Inflammatory macrophage treated with lipopolysaccharide for 1 hour (primary cell): ENCODE measurements at places on chromosomes 1 and 21.
A peak's percentile ranks its signal among the peaks of the same experiment; 100 is the strongest.

GRCh38 chr1:227792216-227793078 is 23.0 kb upstream of the PRSS38 start:
- no peak for DNase-seq

DNA sequence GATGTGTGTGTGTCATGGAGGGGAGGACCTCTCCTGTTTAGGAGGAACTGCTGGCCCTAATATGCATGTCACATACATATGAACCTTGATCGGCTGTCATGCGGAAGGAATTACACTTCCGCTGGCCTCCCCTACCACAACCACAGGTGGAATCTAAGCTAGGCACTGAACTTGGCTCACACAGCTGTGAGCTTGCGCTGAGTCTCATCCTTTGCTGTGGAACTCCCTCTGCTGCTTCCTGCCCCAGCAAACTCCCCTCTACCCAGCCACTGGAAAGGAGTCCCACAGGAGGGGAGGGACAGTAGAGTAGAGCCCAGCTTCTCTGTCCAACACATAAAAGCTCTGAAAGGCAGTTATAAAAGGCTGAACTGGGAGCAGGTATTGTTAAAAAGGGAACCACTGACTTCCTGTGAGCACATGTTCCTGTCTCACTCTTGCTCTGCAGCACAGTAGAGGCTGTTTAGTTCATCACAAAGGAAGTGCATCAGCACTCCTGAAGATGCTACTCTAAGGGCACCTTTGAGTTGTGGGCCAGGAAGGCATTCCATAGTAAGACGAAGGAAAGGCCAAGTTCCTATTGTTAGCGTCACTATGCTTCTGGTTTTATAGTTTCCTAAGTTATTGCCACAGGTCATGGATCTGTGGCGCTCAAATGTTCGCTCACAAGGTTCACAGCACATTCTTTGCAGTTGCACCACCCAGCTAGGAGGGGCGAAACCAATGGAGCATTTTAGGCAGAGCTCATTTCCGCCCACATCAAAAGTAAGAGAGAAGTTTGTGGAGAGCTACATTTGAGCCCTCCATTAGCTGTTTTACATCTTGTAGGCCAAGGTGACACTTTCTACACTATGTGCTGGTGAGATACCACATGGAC is 17.7 kb upstream of the PTPRC start:
- peak; percentile 49 for DNase-seq

- peak; percentile 29 for DNase-seq
These were observed 349.4 kb upstream of the RUNX1 start for GRCh38 chr21:35398346-35398982.

DNA sequence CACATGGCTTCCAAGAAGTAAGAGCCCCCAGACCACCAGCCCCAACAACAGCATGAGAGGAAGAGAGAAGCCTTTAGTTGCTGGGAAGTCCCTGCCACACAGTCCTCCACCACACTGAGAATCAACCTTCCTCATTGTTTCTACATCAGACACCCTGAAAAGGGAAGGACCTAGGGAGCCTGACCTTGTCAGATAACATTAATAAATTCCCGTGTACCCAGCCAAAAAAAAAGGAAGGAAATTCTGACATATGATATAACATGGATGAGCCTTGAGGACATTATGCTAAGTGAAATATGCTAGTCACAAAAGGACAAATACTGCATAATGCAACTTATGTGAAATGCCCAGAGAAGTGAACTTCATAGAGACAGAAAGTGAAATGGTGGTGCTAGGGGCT is 65.6 kb upstream of the ARHGAP29 start:
- DNase-seq = peak; percentile 68

DNA sequence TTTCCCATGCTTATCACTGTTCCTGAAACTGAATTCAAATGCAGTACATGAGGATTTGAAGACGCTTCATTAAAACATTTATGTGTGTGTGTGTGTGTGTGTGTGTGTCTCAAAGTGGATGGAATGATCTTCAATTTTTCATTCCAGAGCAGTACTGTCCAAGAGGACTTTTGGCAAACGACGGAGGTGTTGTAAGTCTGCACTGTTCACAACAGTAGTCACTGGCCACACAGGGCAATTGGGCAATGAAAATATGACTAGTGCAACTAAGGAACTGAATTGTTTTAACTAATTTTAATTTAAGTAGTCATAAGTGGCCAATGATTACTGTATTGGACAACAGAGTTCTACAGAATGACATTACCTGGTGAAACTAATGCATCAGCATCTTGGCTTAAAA is 5.0 kb downstream of the TAF5L start:
- peak; percentile 19 for DNase-seq

DNA sequence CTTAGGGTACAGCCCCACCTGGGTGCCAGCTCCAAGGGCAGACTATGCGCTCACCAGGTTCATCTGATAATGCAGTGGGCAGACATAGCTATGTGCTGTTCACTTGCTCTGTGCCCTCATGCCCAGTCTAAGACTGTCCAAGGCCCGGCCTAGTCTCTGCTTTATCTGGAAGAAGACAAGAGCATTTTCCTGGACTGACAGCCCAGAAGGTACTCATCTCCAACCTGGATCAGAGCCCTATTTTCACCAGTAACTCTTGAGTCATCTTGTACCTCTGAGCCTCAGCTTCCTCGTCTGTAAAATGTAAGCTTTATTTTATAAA is 28.5 kb upstream of the LRRC8C start:
- no peak for DNase-seq

GRCh38 chr21:23111070-23111600 is 2112.9 kb downstream of the NCAM2 start:
- DNase-seq = no peak

DNA sequence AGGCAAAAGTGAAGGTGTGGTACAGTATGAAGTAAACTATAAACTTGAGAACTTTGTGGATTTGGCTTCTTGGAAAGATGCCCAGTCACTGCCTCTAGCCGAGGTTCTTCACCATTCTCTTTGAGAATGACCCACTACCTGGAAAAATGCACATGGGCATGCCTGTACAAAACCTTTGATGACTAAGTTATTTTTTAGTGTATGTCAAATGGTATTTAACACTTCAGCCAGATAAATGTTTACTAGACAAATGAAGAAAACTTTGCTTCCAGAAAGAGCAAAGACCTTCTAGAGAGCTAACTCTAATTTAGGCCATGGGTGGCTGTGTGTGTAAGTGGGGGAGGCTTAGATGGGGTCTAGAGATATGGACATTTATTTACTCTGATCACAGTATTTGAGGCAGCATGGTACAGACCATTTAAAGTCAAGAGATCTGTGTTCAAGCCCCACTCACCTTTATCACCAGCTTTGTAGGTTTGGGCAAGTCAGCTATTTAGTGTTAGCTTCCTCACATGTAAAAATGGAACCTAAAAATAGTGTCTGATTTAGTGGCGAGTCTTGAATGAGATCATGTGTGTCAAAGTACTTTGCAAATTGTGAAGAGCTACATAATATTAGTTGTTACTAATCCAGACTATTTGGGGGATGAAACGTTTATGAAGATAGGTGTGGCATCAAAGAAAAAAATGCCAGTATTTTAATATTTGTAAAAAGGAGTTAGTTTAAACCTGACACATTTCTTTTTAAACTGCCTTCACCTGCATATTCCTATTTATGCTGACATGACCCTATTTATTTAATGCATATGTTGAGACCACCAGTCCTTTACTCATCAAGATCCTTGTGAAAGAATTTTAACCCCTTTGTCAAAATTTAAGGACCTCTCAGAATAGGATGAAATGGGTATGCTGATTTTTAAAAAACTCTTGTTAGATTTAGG is 20.2 kb downstream of the NFYC start:
- peak; percentile 50 for DNase-seq

DNA sequence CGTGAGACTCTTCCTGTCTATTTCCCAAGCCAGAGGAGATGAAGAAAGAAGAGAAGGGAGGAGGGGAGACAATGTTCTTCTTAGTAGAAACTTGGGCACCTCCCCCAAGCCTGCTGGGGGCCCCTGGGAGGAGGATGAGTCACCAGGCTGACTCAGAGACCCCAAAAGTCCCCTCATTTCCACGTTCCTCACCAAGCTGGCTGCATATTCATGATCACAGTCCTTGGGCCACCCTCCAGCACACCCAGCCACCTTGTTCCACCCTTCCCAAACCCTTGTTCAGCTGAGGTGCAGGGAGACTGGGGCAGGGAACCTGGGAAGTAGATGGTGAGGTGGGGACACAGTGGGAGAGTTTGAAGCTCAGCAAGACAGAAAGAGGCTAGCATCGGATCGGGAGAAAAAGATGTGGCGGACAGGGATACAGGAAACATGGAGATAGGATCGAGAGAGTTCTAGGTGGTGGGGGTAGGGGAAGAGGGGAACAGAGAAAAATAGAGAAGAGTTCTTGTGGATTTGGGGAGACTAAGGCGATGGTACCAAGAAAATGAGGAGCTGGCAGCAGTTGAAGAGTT is 712 bp downstream of the RAB13 start:
- DNase-seq = peak; percentile 85

GRCh38 chr1:202056644-202057334 is 46.4 kb downstream of the ELF3 start:
- DNase-seq = no peak

GRCh38 chr1:235725434-235725833 is 75.8 kb upstream of the GNG4 start:
- DNase-seq = no peak

GRCh38 chr1:94727846-94728715 is 92.1 kb upstream of the SLC44A3 start:
- peak; percentile 73 for DNase-seq

GRCh38 chr1:21783679-21784603 is 992 bp upstream of the USP48 start:
- DNase-seq = no peak

GRCh38 chr1:247475793-247476192 is 17.9 kb upstream of the OR2B11 start:
- no peak for DNase-seq

DNA sequence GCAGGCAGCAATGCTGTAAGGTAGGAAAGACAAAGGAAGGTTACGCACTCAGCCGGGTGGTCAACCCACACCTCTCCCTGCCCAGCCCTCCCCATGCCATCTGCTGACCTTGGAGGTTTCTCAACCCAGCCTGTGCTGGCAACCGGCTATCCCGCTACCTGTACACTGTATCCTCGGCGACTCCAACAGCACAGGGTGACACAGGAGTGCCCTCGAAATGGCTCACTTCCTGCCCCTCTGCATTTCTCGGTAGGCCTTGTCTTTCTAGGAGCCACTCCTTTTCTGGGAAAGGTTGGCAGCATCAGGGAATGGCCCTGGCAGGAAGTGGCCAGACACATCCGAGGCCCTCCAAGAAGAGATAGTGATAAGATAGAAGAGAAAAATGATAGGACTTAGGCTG is 124.0 kb downstream of the PROX1 start:
- no peak for DNase-seq

GRCh38 chr1:66237722-66238479 is 296.1 kb upstream of the SGIP1 start:
- DNase-seq = no peak

DNA sequence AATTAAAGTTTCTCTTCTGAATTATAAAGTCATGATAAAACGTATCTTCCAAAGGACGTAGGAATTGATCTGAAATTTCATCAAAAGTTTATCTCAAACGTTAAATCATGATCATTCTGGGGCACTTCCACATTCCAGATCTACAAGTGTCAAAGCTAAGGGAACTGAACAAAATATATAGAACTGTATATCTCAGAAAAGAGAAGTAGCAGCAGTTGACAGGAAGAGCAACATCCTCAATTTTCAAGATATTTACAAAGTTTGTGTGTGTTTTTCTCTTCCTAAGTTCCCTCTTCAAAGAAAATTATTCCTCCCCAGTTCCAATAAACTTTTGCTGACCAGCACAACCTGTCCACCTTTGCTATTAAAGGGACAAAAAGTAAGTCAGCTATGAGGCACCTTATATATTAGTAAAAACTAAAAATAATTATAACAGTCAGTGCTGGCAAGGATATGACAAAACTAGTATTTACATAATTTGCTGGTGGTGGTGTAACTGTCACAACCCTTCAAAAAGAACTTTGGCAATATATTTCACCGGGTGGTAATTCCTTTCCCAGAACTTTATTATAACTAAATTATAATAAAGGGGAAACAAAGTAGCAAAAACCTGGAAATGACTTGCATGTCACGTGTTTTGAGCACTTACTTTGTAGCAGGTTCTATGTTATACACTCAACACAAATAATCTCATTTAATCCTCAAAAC is 38.5 kb upstream of the EYA3 start:
- peak; percentile 72 for DNase-seq

- no peak for DNase-seq
These were observed 1441.0 kb downstream of the BRINP3 start for GRCh38 chr1:189036628-189037027.

- no peak for DNase-seq
These were observed 9.8 kb upstream of the SMAP2 start for GRCh38 chr1:40363721-40364120.

- no peak for DNase-seq
These were observed 44.5 kb downstream of the MDM4 start for GRCh38 chr1:204560590-204561150.

DNA sequence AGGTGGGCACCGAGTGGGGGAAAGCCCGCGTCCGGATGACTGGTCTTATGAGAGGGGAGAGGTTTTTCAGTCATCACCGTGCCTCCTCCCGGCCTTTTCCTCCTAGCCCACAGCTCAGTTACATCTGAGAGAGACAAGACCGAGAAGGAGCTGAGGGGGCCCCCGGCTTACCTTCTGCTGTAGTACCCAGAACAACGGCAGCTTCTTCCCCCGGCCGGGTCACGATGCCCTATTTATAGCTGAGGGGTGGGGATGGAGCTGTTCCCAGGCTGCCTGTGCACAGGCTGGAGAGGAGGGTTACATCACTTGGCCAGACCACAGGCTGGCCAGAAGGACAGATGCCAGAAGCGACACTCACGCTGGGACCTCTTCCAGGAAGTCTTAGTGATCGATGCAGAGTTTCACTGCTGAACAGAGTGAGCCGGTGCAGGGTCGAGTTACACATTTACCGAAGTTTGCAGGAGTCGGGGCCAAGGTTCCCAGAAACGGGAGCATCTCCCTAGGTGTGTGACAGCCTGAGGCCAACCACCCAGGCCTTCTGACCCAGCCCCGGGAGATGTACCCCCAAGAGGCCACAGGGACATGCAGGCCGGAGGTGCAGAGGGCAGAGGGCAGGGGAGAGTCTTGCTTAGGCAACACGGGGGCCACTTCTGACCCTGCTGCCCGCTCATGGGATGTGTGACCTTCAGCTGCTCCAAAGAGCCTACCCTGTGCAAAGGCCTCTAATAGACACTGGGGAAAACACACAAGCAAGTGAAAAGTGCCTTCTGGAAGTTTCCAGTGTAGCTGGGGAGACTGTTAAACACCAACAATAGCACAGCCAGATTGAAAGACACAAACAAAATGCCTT is at the start of gene AGT:
Gene AGT (minus strand): TSS at position 208 of the 850 bp plus-strand sequence. CDS start 3,299 bp downstream, outside the sequence.
- no peak for DNase-seq

GRCh38 chr1:38326135-38326534 is 279.5 kb upstream of the POU3F1 start:
- no peak for DNase-seq

GRCh38 chr1:165397944-165398343 is 41.4 kb upstream of the LMX1A start:
- DNase-seq = peak; percentile 4

- peak; percentile 73 for DNase-seq
These were observed 30.8 kb downstream of the GORAB start for GRCh38 chr1:170562646-170563338.

DNA sequence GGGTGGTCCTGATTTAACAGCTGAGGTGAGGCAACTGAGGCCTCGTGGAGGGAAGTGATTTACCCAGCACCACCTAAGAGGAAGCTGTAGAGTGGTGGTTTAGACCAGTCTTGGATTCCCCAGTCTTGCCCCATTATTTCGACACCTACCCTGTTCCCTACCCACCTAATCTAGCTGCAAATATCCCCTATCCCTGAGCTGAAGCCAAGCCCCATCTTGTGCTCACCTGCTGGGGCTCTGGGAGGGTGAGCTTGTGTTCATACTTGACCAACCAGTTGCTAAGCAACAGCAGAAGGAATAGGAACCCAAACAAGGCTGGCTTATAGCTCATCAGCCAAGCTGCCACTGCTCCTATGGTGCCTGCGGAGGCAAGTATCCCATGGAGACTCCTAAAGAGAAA is 2.0 kb downstream of the TEX46 start:
- DNase-seq = peak; percentile 93
